ENCODE measurements at places on chromosomes 3 and 15. TPM values are rescaled to one million over a fixed set of nuclear protein-coding genes. Genes with fewer than 3 reads are reported as not detected.

The CLDND1 gene
- 59.2 TPM for total RNA-seq

The MYL3 gene
- total RNA-seq, result not detected

The SLC22A13 gene
- 0.29 TPM for total RNA-seq

The SCAANT1 gene
- total RNA-seq, result not detected

The ALS2CL gene
- total RNA-seq, result 1.1 TPM

The CORO2B gene
- total RNA-seq, result 14.1 TPM

The FOXB1 gene
- total RNA-seq, result not detected

The TM4SF1 gene
- 210 TPM for total RNA-seq

The C15orf62 gene
- under 0.01 TPM for total RNA-seq

The GCHFR gene
- total RNA-seq, result 4.7 TPM

The TMCO5A gene
- not detected for total RNA-seq

The GABRB3 gene
- total RNA-seq, result under 0.01 TPM

The SPG21 gene
- 142 TPM for total RNA-seq

The GRIP2 gene
- total RNA-seq, result 1.4 TPM

The PLXNB1 gene
- 33.7 TPM for total RNA-seq

The ROPN1B gene
- not detected for total RNA-seq

The PSTPIP1 gene
- not detected for total RNA-seq

The GHSR gene
- total RNA-seq, result not detected

The SUCNR1 gene
- total RNA-seq, result under 0.01 TPM

The PPP1R14D gene
- total RNA-seq, result not detected

The TRIM71 gene
- total RNA-seq, result not detected

The SEMA3B gene
- total RNA-seq, result 5.9 TPM

All from osteoblast (primary cell).